ENCODE measurements at places on chromosomes 3 and 15.

DNA sequence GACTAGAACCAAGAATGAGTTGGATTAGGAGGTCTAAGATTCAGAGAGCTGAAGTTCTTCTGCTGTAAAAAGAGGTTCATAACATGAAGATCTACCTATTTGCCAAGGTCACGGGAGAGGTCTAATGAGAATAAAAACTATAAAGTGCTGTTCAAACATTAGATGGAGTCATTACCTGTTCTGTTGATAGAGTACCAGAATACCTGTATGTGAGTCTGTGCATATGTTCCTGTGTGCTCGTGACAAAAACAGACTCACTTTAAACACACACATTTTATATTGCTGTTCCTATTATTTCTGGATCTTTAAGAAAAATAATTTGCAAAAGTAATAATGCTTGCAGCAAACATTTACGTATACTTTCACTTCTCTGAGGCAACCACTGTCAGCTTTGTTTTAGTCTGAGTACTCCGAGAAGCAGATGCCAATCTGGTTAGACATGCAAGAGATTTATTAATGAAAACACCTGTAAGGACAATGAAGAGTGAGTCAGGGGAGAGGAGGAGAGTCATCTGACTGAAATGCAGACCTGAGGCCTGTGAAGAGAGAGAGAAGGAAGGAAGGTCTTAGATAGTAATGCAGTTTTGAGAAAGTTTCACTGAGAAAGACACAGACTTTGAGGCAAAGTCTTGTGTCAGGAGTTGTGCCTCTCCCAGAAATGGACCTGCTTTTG, 221.2 kb downstream of the SQOR start:
- no peak for DNase-seq

DNA sequence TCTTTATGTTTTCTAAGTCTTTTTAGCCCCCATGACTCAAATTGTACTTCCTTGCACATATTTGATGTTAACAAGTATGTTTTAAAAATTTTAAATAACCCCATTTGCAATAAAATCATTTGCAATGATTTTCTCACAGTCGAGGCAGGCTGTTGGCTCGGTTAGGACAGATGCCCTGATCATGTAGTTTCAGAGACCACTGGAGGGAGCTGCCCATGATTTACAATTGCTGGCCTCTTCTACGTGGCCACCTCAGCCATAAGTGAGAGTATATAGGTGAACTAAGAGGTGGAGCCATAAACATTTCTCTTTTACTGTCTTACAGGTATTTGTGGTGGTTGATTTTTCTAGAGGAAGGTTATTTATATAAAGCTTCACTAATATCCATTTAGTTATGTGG, 1.7 kb downstream of the DTWD1 start:
- DNase-seq, result no peak

- no peak for DNase-seq
These were observed 79.4 kb downstream of the SMAD3 start for GRCh38 chr15:67144609-67145311.

DNA sequence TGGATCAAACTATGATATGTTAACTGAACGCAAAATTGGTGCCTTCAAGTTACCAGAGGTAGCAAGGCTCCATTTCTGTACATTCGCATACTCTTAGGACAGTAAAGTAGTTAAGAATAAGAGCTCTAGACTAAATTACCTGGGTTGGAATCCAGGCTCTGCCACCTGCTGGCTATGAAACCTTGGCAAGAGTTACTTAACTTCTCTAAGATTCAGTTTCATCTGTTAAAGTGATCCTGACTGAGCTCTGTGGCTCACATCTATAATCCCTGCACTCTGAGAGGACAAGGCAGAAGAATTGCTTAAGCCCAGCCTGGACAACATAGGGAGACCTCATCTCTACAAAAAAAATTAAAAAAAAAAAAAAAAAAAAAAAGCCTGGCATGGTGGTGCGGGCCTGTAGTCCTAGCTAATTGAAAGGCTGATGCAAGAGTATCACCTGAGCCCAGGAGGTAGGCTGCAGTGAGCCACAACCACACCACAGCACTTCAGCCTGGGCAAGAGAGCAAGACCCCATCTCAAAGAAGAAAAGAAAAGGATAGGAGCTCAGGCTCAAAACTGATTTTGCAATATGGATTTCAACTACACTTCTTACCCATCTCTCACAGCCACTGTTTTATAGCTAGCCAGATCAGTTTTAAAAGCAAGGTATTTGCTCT, 21.3 kb downstream of the GSK3B start:
- DNase-seq, result no peak

DNA sequence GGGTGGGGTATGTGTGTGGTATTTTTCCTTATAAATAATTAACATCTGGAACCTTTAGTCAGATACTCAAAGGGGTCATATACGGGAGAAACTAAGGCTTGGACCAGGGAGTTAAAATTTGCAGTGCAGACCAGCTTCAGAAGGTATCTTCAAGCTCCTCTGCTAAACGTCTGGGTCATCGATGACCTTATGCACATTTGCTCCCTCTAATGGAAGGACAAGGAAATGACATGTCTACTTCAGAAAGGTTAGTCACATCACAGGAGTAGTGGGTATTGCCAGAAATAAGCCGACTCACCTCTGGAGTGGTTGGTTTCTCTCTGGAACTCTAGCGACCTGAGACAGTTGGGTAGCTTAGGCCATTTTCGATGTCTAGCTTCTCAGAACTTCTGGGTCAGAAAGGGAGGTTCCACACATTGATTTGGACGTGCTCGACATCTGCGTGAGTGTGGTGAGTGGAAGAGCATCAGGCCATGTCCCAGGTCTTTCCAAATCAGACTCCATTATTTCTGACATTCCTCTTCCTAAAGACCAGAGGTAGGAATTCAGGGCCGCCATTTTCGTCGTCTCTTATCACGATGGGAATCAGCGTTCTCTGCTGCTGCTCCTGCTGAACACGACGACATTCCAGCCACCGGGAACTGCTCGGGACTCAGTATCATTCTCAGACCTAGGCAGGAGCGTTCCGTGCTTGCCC, 31.8 kb upstream of the RASA2 start:
- no peak for DNase-seq

- no peak for DNase-seq
These were observed 224.2 kb downstream of the CNTN3 start for GRCh38 chr3:74390121-74390877.

DNA sequence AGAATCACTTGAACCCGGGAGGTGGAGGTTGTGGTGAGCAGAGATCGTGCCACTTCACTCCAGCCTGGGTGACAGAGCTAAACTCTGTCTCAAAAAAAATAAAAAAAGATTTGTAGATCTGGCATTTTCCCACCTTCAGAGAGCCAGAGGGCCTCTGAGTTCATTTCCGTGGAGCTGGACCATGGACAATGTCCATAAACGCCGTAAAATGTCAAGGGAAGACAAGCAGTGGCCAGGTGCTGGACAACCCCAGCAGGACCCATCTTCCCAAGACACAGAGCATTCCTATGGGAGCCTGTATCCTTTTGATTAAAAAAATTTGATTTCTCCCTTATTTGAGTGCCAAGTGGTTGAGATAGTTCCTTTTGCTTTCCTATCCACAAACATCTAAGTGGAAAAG, 67.4 kb upstream of the NR2E3 start:
- DNase-seq, result no peak

- no peak for DNase-seq
These were observed 215.7 kb upstream of the SLC2A2 start for GRCh38 chr3:171242170-171242569.

DNA sequence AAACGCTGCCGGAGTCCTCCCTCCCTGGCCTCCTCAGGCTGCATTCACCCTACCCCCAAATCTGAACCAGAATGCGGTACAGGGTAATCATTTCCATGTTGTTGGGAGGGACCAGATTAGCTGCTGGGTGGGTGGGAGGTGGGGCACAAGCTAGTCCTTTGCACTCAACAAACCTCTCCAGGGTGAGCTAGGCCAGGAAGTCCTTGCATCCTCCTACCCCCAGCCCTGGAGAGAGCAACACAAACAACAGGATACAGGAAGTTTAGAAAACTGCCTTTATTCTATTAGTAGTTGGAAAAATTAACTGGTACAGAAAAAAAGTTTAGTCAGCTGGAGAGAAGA, 702 bp upstream of the GPX1 start:
- DNase-seq, result no peak

- no peak for DNase-seq
These were observed 89.2 kb upstream of the MITF start for GRCh38 chr3:69650066-69650419.

- no peak for DNase-seq
These were observed 38.6 kb upstream of the TSEN2 start for GRCh38 chr3:12445523-12446240.

DNA sequence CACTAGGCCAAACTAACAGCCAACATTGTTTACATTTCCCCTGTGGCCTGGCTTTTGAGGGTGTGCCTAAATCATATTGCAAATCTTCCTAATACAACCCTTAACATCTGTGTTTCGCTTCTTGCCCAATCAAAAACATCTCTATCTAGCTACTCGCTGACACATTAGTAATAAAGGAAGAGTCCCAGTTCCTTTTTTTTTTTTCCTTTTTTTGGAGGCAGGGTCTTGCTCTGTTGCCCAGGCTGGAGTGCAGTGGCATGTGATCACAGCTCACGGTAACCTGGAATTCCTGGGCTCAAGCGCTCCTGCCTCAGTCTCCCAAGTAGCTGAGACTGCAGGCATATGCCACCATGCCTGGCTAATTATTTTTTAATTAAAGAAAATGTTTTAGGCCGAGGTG, 2.1 kb upstream of the SRPRB start:
- no peak for DNase-seq

- no peak for DNase-seq
These were observed 87.1 kb downstream of the CCR1 start for GRCh38 chr3:46120983-46121382.

DNA sequence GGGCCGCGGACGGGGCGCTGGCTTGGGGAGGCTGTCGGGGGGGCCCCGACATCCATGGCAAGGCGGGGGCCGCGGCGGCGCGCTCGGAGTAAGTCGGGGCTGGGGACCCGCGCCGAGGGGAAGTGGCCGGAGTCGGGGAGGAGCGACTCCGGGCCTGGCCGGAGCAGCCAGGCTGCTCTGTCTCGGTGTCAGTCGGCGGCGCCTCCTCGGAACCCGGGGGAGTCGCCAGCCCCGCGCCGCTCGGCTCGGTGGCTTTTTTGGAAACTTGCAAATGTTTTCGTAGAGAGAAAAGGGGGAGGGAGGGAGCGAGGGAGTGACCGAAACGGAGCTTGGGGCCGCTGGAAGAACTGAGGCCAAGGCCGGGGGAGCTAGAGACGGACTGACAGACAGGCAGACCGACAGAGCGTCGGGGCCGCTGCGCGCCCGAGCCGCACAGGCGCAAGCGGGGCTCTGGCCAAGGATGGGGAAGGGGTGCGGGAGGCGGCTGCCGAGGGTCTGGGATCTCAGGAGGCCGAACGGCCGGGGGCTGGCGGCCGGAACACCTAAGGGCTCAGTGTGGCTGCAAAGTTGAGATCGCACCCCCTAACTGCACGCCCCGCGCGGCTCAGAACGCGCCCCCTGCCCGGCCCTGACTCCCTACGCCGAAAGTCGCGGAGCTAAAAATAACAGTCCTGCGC, 5.0 kb downstream of the PTH1R start:
- no peak for DNase-seq

DNA sequence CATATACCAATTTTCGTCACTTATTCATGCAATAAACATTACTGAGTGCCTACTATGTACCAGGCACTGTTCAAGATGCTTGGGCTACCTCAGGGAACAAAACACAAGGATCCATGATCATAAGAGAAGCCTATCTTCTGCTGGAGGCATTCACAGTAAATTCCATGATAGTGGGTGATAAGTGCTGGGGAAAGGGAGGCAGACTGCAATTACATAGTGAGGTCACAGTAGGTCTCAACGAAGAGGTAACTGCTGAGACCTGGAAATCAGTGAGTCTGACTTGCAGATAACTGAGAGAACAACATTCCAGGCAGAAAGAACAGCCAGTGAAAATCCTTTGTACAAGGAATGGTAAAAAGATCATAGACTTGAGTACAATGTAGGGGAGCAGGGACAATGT, 33.6 kb downstream of the RAF1 start:
- DNase-seq, result no peak

DNA sequence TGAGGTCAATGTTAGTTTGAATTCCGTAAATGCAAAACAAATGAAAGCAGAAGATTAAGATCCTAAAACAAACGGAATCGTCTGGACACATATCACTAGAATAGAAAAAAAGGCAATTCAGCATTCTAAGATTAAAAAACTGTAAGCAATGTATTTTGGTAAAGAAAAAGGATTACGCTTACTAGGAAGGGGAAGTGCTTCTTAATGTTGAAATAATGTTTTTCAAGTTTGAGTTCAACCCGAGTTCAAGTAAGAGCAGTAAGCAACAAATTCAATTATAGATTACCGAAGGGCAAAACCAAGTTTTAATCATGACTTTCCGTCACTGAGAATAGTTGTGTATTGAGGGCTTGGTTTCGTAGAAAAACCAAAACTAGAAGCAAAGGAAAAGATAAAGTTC, 637 bp downstream of the CIP2A start:
- no peak for DNase-seq

DNA sequence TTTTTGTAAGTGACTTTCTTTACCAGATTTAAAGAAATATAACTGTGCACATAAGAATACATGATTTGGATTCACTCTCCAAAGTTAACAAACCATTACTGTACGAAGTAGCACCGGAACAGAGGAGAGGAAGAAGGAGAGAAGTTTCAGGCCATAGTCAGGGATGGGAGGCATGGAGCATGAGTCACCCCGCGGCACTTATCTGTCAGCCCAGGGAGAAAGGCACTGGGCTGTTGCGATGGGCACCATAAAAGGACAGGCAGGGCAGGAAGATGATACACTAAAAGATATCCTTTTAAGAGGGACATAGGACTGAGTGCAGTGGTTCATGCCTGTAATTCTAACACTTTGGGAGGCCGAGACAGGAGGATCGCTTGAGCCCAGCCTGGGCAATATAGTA, 37.0 kb downstream of the TTC23 start:
- no peak for DNase-seq

All from renal cortex interstitium (tissue), 15 donors.